ENCODE measurements at places on chromosomes 3 and 15. TPM values are rescaled to one million over a fixed set of nuclear protein-coding genes. Genes with fewer than 3 reads are reported as not detected.
A peak's percentile ranks its signal among the peaks of the same experiment; 100 is the strongest.

The USP50 gene
- total RNA-seq: not detected

DNA sequence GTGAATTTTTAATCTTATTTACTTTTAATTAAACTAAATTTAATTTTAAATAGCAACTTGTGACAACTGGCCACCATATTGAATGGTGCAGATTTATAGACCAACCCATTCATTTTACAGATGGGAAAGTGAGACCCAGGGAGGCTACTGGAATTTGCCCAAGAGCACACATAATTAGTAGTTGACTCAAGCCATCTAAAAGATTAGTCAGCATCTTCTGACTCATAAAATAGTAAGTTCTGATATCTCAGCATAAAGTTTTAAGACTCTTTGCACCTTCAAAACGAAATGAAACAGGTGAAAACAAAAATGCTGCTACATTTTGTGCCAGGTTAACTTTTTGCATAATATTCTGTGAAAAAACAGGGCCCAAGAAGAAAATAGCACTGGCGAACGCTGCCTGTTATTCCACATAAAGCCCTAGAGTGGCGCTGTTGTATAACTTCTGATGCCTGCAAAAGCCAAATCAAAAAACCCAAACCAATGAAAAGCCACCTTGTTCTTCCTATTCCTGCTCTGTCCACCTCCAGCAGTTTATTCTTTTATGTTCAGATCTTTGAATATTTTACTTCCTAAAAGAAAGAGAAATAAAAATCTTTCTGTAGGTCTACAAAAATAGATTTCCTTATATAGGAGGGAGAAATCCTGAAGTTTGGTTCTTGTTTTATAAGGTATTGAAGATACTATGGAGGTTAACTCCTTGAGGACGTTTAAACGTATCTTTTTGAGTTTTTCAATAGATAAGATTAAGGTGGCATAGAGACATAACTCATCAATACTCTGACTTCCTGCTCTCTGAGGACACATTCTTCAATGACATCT lies 62.8 kb downstream of the OTOL1 start:
- DNase-seq: no peak

- DNase-seq: peak; percentile 35
These were observed 428 bp downstream of the LYSMD4 start for GRCh38 chr15:99732751-99733267.

The TMEM158 gene
- total RNA-seq: 0.60 TPM

DNA sequence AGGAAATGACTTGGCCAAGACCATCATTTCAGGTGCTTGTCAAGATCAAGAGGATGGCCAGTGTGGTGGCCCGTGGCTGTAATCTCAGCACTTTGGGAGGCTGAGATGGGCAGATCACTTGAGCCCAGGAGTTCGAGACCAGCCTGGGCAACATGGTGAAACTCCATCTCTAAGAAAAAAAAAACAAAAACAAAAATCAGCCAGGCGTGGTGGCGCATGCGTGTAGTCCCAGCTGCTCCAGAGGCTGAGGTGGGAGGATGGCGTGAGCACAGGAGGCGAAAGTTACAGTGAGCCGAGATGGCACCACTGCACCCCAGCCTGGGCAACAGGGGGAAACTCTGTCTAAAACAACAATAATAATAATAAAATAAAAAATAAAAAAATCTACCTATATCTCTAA lies 15.0 kb downstream of the CRABP1 start:
- no peak for DNase-seq

DNA sequence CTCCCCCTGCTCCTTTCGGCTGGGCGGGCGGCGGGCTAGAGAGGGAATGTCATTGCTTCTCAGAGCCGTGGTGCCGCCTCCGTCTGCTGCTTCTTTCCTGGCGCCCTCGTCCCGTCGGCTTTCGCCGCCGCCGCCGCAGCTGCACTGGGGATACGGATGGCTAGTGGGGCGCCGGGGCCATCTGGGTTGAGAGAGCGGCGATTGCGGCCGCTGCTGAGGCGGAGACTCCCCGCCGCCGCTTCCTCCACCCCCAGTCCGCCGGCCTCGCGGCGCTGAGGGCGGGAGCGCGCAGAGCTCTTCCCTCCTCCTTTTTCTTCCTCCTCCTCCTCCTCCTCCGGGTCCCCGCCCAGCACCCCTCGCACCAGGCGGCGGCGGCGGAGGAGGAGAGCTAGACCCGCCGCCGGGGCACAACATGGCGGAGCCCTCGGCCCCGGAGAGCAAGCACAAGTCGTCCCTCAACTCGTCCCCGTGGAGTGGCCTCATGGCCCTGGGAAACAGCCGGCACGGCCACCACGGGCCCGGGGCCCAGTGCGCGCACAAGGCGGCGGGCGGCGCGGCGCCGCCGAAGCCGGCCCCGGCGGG lies at the start of gene STT3B:
TSS of gene STT3B (plus strand) at position 339 of the 582 bp plus-strand sequence. CDS start at position 413, 74 bp downstream.
- DNase-seq: peak; percentile 86

DNA sequence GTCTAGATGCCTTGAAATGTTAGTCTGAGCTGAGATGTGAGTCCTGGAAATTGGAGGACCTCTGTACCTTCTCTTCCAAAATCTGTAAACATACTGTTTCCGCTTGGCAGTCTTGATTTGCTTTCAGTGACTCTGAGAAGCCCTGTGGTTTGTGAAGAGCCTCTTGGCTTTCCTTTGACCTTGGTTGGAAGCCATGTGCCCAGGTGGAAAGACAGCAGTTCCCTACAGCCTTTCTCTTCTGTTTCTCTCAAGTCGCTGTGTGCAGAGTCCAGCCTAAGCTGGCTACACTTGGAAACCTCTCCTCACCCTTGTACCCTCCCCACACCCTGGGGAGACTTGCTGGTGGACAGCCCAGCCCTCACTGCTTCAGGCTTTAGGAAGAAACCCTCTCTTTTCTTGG lies 129.8 kb upstream of the CTDSPL start:
- no peak for DNase-seq

DNA sequence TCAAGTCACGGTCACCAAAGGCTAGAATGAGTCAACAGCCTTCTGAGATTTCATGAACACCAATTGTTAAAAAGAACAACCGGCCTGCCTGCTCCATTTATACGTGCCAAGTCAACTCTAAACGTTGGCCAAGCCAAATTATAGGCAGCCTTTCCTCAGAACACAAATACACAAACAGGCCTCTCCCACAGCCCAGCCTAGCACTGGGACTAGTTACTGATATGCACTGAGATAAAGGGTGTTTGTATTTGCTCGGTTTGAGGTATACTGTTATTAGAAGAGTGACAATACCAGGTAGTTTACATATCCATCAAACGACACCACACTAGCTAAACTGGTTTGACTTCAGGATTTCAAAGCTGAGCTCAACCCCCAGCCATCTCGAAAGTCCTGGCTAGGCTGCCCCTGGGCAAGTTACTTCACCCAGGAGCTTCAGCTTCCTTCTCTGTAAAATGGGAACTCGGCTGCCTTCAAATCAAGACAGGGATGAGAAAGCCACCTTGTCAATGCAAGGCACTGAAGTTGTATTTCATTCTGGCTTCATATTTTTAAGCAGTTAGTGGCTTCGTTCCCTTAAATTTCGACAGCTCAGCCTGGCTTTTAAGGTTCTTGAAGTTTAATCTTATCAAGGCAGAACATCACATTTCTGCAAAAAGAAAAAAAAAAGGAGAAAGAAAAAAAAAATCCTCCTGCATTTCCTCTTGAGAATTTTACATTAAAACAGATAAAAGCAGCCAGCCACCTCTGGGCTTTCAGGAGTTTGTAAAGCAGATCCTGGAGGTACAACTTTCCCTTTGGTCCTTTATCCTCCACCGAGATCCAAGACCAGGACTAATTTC lies 4.0 kb downstream of the TLE3 start:
- no peak for DNase-seq

The SAMD7 gene
- total RNA-seq: not detected

DNA sequence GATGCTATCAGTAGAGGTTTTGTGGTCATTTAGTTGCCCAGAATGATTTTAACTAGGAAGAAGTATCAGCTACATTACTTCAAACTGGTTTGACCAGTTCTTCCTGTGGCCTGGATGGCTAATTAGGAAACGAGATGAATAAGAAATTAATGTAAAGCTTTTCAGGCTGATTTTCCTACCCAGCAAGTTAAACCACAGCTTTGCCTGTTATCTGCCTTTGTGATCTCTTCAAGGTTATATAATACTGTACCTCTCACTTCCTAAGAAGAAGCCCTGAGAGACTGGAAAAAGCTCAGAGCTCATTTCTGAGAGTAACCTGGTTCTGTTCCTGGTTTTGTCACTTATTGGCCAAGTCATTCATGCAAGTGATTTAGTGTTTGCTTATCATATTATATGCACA lies 782.2 kb upstream of the GOLIM4 start:
- no peak for DNase-seq

The PLA2G4F gene
- 2.1 TPM for total RNA-seq

The ZPLD1 gene
- total RNA-seq: not detected

- no peak for DNase-seq
These were observed 498 bp upstream of the SEMA4B start for GRCh38 chr15:90200534-90201129.

DNA sequence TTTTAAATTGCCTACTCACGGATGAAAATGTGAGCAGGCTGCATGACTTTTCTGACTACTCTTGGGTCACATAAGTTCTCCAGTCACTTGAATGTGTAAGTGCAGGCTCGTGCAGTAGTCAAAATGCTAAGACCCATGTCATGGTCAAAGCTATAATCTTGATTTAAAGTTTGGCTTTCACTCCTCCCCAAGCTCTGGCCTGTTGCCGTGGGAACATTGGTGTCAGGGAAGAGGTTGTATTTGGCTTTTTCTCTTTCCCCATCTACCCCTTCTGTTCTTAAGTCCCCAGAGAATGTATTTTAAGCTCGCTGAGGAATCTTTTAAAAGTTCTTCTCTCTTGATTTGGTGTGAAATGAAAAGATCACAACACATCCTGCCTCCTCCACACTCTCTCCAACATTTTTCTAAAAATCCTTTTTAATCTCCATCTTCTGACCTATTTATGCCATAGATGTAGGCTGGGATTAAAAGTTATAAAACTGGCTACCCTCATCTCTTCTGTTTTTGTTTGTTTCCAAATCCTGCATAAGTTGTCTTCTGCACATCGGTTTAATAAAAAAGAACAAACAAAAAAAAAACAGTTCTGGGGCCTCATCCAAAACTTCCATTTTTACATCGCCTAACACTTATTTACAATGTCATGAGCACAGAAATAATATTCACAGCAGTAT lies 61.4 kb upstream of the ADAMTSL3 start:
- DNase-seq: no peak

GRCh38 chr15:96381463-96381862 lies 51.0 kb downstream of the NR2F2 start:
- no peak for DNase-seq

GRCh38 chr3:67357610-67358458 lies 296.6 kb downstream of the SUCLG2 start:
- no peak for DNase-seq

GRCh38 chr3:114690911-114691310 lies 397.1 kb downstream of the TIGIT start:
- no peak for DNase-seq

The SEMA3B gene
- 23.2 TPM for total RNA-seq
